GM23338 (cell line): ENCODE measurements at places on chromosomes 7 and 10. TPM values are rescaled to one million over a fixed set of nuclear protein-coding genes. Genes with fewer than 3 reads are reported as not detected.

PRLHR gene
- 0.24 TPM in 1 of 2 replicates, not detected in the other for total RNA-seq

AUTS2 gene
- total RNA-seq = 57.1 and 91.0 TPM in 2 replicates

MKI67 gene
- 51.3 and 58.0 TPM in 2 replicates for total RNA-seq

AKR1C8 gene
- not detected in 2 replicates for total RNA-seq

SFR1 gene
- 8.3 and 8.8 TPM in 2 replicates for total RNA-seq

C10orf105 gene
- total RNA-seq = 0.17 and 0.19 TPM in 2 replicates

ZWINT gene
- total RNA-seq = 81.1 and 83.7 TPM in 2 replicates

OR2A1 gene
- 0.10 TPM in 1 of 2 replicates, not detected in the other for total RNA-seq

SLC26A5 gene
- total RNA-seq = 0.49 and 0.58 TPM in 2 replicates

LGI1 gene
- 0.28 TPM in 1 of 2 replicates, not detected in the other for total RNA-seq

FAM25A gene
- total RNA-seq = not detected in 2 replicates

FRMPD2 gene
- not detected in 2 replicates for total RNA-seq

TMEM209 gene
- total RNA-seq = 18.6 and 23.6 TPM in 2 replicates

GRID2IP gene
- total RNA-seq = 1.5 TPM in 2 replicates

CALHM3 gene
- total RNA-seq = 0.14 TPM in 1 of 2 replicates, not detected in the other

MALRD1 gene
- 0.42 and 1.1 TPM in 2 replicates for total RNA-seq

FRAT1 gene
- 6.1 and 8.5 TPM in 2 replicates for total RNA-seq

ADARB2 gene
- 1.6 and 5.0 TPM in 2 replicates for total RNA-seq

CHN2 gene
- 7.5 and 8.8 TPM in 2 replicates for total RNA-seq

PSMA2 gene
- 178 and 214 TPM in 2 replicates for total RNA-seq

EIF3A gene
- total RNA-seq = 170 and 171 TPM in 2 replicates

GFRA1 gene
- 2.5 and 2.8 TPM in 2 replicates for total RNA-seq

GSDME gene
- total RNA-seq = 8.3 and 9.7 TPM in 2 replicates

CALY gene
- 0.31 and 1.0 TPM in 2 replicates for total RNA-seq
